ENCODE measurements at places on chromosomes 2 and 18.

DNA sequence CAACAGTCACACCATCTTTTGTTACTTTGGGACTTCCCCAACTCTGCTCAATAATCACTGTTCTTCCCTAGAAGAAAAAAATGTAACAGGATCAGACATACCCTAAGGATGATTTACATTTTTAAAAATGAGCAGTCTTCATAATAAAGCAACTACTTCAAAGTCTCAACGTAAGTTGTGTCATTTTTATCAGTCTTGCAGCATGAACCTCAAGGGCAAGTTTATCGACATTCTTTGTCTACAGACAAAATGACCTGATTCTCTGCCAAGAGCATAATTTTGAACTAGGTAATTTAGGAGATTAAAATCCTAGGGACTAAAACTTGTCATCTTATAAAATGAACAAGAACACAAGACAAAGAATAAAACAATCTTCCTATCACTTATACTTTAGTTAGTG lies 2.3 kb downstream of the HSPD1 start:
- DNase-seq = no peak

GRCh38 chr2:152046940-152047339 lies 51.9 kb downstream of the CACNB4 start:
- no peak for DNase-seq

DNA sequence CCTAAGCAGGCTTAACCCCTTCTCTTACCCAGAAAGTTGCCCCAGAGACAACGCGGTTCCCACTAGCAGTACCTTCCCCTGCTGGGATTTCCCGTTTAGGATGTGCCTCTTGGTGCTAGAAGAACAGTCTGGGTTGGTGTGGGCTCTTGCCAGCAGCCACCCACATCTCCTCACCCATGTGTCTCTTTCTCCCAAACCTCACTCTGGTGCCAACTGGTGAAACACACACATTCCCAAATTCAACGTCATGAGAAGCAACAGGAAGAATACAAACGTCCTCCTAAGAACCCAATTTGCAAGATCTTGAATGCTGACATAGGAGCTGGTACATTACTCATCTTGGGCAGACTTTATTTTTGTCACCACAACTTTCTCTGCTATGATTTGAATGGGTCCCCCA lies 36.2 kb downstream of the DIPK1C start:
- no peak for DNase-seq

DNA sequence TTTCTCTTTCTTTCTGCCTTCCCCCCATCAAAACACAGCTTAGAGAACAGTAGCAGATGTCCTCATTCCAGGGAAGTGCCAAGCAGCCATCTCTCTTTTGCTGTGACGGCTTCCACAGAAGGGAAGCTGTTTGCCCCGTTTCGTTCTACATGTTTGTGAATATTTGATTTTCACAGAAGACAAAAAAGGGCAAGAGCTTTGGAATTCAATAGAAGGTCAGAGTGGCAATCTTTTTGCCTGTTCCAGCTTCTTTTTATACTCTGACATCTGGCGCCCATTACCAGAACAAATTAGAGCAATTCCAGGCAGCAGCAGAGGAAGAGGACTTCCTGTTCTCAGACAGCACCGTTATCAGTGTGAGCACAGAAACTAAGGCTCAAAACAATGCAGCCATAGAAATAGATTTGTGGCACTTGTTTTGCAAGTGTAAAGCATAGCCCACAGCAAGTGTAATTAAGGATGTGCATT lies 79.0 kb upstream of the CDH19 start:
- no peak for DNase-seq

GRCh38 chr2:167715932-167716331 lies 531.5 kb downstream of the STK39 start:
- DNase-seq = no peak

GRCh38 chr2:113114224-113114945 lies 13.0 kb upstream of the IL1RN start:
- DNase-seq = no peak

DNA sequence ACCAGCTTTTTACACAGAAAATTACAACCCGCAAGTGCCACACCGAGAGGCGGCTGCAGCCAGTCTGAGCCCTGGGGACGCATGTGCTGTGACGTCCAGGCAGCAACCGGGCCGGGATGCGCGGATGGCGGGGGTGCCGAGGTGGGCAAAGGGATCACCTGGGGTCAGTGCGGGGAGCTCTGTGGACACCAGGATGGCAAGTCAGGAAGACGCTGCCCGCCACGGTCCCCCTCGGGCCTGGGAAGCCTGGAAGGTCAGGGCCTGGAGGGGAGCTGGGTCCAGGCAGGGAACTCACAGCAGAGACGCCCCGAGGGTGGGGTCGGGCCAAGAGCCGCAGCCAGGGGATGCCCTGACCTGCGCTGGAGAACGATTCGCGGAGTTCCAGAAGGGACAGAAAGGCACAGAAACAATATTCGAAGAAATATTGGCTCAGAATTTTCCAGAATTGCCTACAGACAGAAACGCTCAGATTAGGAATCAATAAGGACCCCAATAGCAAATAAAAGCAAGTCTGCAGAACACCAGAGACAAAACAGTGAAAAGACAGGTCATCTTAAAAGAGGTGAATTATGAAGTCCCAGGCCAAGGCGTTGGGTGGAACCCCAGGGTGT lies 11.7 kb upstream of the KIF1A start:
- no peak for DNase-seq

GRCh38 chr2:26620031-26620605 lies 21.0 kb downstream of the CIB4 start:
- DNase-seq = no peak

Data from NCI-H187 (cell line).